ENCODE measurements at places on chromosomes 4 and X.

DNA sequence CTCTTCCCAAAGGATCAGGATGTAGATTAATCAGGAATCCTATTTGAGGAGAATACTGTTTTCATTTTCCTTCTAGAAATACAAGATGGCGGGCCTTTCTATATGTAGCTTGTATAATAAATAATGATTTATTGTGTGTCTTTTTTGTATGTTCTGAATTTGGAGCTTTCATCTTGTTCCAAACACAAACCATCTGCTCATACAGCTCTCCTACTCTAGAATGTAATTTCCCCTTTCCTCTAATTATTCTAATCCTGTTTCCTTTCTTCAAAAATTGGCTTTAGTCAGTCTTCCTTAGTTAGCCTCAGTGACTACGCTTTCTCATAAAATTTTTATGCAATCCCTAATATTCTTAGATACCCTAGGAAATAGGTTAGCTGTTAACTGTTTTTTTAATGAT lies 422.2 kb downstream of the INPP4B start:
- DNase-seq = no peak

GRCh38 chr4:184911310-184911709 lies 85.5 kb upstream of the ACSL1 start:
- no peak for DNase-seq

DNA sequence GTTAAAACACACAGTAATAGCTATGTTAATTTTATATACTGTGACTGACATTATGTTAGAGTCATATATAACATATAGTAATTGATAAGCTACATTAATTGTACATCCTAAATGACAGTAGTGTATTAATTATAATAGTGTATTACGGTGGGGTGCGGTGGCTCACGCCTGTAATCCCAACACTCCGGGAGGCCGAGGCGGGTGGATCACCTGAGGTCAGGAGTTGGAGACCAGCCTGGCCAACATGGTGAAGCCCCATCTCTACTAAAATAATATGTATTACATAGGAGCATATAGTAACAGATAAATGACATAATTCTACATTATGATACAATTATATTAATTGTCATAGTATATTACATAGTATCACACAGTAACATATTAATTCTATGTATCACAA lies 12.2 kb downstream of the ASMTL start:
- DNase-seq = no peak

- no peak for DNase-seq
Measured at GRCh38 chrX:29090811-29091210, 503.6 kb downstream of the IL1RAPL1 start.

- no peak for DNase-seq
Measured at GRCh38 chr4:89837993-89838390, 1.0 kb upstream of the SNCA start.

- DNase-seq = no peak
Measured at GRCh38 chrX:132401935-132402334, 86.9 kb downstream of the MBNL3 start.

GRCh38 chrX:72641611-72642010 lies 69.0 kb upstream of the HDAC8 start:
- no peak for DNase-seq

DNA sequence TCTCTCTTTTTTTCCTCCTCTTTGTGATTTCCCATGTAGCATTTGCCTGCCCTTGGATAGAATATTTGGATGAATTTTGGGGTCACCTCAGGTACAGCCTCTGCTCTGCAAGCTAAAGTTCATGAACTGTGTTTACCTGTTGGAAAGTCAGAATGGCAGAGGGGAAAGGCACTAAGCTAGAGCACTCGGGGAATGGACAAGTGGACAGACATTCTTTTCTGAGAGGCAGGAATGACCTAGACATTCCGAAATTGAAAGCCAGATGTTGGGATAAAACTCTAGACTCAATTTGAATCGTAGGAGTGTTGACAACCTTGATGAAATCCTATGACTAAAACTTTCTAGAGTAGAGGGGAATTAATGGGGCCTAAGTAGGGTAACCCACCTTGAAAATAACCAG lies 56.1 kb downstream of the LUZP4 start:
- DNase-seq = no peak
